ENCODE measurements at places on chromosomes 4 and X. TPM values are rescaled to one million over a fixed set of nuclear protein-coding genes. Genes with fewer than 3 reads are reported as not detected.
A peak's percentile ranks its signal among the peaks of the same experiment; 100 is the strongest.

- no peak for DNase-seq
Observed at GRCh38 chr4:179398414-179398813, 1956.2 kb upstream of the AGA start.

DNA sequence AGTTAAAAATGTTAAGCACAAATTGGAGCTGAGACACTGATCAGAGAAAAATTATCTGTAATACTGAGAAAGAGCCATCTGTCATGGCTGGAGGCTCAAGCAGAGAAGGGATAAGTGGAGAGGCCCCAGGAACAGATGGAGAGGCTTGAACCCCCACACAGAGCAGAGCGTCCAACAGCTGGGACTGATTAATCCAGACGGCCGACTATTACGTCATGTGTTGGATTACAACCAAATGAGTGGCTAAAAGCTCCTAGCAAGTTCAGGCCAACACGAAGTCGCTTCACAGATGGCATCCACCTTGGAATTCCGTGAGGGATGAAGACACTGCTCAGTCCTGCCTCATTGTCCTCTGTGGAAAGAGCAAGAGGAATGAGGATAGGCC lies 57.7 kb upstream of the ATXN3L start:
- no peak for DNase-seq

DNA sequence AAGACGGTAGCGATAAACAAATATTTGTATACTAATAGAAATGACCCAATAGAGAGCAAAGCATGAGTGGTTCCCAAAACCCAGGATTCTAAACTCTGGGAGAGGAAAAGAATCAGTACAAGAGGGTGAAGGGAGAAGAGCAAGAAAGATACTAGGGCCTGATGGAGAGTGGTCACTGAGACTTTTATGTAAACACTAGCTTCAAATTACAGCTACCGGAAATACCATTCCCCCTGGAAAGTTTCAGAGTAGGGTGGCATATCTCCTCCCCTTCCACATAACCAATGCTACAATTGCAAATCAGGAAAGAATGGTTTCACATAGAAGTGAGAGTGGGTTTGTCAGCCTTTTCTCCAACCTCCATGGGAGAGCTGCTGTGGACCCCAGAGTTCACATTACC lies 77.1 kb downstream of the EIF4E start:
- DNase-seq, result no peak

DNA sequence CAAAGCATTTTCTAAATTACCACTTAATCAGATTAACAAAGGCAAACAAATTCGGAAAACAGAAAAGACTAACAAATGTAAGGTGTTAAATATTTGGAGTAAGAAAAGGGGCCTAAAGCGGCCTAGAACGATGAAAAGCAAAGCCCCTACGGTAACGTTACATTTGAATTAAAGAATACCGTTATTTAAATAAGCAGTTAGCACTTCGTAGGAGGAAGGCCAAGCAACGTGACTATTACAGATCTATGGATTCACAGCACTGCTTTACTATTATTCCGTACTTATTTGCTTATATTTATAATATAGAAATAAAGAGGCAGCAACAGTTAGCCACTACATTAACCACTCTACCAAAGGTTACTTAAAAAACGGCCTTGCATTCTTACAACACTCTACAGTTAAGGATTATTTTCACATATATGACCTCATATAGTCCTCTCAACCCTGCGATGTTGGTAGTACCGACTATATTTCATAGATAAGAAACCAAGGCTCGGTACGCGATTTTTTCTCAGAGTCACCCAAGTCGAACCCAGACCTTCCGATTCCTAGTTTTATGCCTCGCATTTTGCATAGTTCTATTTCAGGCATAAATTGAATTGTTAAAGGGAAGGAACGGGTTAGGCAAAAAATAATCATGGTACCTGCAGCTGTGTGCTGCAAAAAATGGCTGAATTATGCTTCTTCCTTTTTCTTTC lies 2.9 kb downstream of the KLHL15 start:
- DNase-seq, result no peak

ANTXR2 gene
- total RNA-seq, result 3.2 TPM

DNA sequence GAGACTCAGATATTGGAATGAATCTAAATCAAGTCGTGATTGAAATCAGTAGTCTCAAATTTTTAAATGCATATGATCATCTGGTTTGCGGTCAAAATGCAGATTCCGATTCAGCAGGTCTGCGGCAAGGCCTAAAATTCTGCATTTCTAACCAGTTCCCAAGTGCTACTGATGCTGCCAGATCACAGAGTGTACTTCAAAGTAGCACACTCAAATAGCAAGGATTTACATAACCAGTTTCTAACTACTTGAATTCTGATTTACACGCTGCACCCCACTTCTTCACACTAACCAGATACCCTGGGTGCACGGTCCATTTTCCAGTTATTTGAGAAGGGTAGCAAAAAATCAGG lies 752 bp downstream of the MBTPS2 start:
- DNase-seq, result no peak

ADH1A gene
- total RNA-seq, result not detected

DNA sequence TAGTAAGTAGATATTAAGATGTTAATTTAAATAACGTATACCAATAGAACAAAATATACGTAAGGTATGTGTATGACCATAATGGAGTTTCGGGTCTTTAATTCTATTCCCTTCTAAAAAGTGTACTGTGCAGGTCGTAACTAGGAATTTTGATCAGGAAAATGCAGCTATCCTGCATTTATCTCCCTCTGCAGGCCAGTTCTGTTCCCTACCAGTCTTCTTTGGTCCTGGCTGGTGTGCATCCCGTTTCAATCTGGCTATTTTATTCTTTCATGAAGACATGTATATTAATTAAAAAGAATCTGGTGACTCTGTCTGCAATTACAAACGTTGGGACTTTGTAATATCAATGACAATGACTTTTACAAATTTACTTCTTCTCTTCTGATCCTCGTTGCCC lies 534.1 kb upstream of the AADAT start:
- DNase-seq, result no peak

ATP8A1 gene
- 19.7 TPM for total RNA-seq

- DNase-seq, result no peak
Observed at GRCh38 chr4:48360285-48361011, 19.1 kb downstream of the SLAIN2 start.

DNA sequence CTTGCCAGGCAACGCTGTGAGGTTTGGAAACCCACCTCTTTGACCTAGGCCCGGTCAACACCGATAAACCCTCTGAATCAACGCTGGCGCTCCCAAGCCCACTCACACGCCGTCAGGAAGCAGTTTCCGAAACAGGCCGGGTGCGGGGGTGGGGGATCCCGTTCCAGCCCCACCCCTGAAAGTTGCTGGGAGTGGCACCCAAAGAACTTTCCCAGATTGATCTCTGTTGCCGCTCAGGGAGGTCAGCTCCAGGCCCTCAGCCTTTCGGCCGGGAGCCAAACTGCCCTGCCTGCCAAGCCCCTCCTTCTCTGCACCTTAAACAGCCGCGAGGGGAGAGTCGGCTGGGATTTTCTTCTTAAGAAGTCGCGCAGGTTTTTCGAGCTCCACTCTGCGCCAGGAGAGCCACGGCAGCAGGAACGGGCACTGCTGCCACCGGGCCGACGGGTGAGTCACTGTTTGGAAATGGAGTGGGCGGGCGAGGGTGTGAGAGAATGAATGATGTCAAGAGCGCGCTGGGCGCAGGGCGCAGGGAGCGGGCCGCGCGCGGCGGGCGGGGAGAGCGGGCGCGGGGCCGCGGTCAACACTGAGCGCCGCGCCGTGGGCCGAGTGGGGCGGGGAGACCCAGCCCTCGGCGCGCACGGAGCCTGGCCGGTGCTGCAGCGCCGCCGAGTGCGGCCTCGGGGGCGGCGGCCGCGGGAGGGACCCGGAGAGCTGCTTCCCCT lies at the start of gene SGMS2:
Gene SGMS2 (plus strand): TSS at position 583 of the 722 bp plus-strand sequence. CDS start 70,622 bp downstream, outside the sequence.
- DNase-seq, result peak; percentile 25

COL25A1 gene
- not detected for total RNA-seq

Data from activated T-helper 2 cell treated with anti-CD3 and anti-CD28 coated beads, Interferon-gamma antibody, Interleukin-2, Interleukin-4, amounts not matched to agents 10 μg/mL and 5 μg/mL and 100 μg/mL, durations not matched to agents 14 hours and 24 hours and 36 hours (primary cell).